ENCODE measurements at places on chromosomes 4 and X. TPM values are rescaled to one million over a fixed set of nuclear protein-coding genes. Genes with fewer than 3 reads are reported as not detected.

Gene SLC2A9
- 0.81 TPM for total RNA-seq

Gene LRP2BP
- total RNA-seq, result 0.16 TPM

Gene ADGRA3
- total RNA-seq, result 28.1 TPM

Gene UGT8
- total RNA-seq, result 7.2 TPM

Gene HOPX
- 51.0 TPM for total RNA-seq

Gene TMEM128
- 20.2 TPM for total RNA-seq

Gene TTC29
- 1.1 TPM for total RNA-seq

Gene SLC26A1
- total RNA-seq, result 0.16 TPM

Gene TRIM60
- total RNA-seq, result not detected

Gene GPM6B
- total RNA-seq, result 0.13 TPM

Gene TASL
- total RNA-seq, result not detected

Gene EPHA5
- 0.25 TPM for total RNA-seq

Gene NSG1
- 0.65 TPM for total RNA-seq

Gene TBC1D1
- 187 TPM for total RNA-seq

Gene CXCL3
- 1.6 TPM for total RNA-seq

Gene CNGA1
- 0.25 TPM for total RNA-seq

Gene ANAPC10
- total RNA-seq, result 20.0 TPM

Gene RHOXF2
- total RNA-seq, result not detected

Gene ADH1A
- not detected for total RNA-seq

Gene PASD1
- total RNA-seq, result not detected

Gene FAM156A
- total RNA-seq, result 5.6 TPM

Gene MAGEA2
- not detected for total RNA-seq

Gene SLC9B1
- not detected for total RNA-seq

Gene CT45A10
- not detected for total RNA-seq

Gene SSX2B
- total RNA-seq, result not detected

Gene TKTL2
- total RNA-seq, result not detected

Gene PTPN13
- 43.5 TPM for total RNA-seq

Gene FRMD7
- total RNA-seq, result not detected

Gene TRIML2
- total RNA-seq, result not detected

Gene PFKFB1
- not detected for total RNA-seq

Gene PNCK
- 1.1 TPM for total RNA-seq

Gene TREX2
- total RNA-seq, result 0.13 TPM

Gene L1CAM
- total RNA-seq, result 37.3 TPM

Gene CXCL13
- not detected for total RNA-seq

Gene TCP11X2
- total RNA-seq, result not detected

Gene GATB
- total RNA-seq, result 24.6 TPM

Gene XKRX
- not detected for total RNA-seq

Gene CHRNA9
- total RNA-seq, result under 0.01 TPM

Gene CT45A1
- not detected for total RNA-seq

Gene ETDB
- total RNA-seq, result not detected

Gene TGIF2LX
- total RNA-seq, result not detected

Gene SUPT20HL1
- total RNA-seq, result not detected

Gene STATH
- not detected for total RNA-seq

Gene XAGE2
- total RNA-seq, result not detected

Gene MAGEA11
- not detected for total RNA-seq

Gene CDS1
- total RNA-seq, result 2.3 TPM

Gene SHOX
- total RNA-seq, result not detected

Gene TMEM150C
- total RNA-seq, result 3.8 TPM

Data from mesangial cell (primary cell).